ENCODE measurements at places on chromosomes 11 and 22. TPM values are rescaled to one million over a fixed set of nuclear protein-coding genes. Genes with fewer than 3 reads are reported as not detected.

- H3K27me3 ChIP-seq, result no peaks in the 10 kb centered on the region
- DNase-seq, result no peak
- peak overlapping the region; percentile 26 for H3K4me3 ChIP-seq
- H3K36me3 ChIP-seq, result peaks cover 6% of the 10 kb centered on the region
- H3K27ac ChIP-seq, result no peak overlapping the region
- peaks cover 3% of the 10 kb centered on the region for H3K4me1 ChIP-seq
Measured at GRCh38 chr11:94472916-94473799, 20.5 kb downstream of the MRE11 start.

GRCh38 chr11:115363921-115364320, 140.3 kb downstream of the CADM1 start:
- H3K36me3 ChIP-seq, result no peaks in the 10 kb centered on the region
- no peak overlapping the region for H3K27ac ChIP-seq
- no peak overlapping the region for H3K4me3 ChIP-seq
- peaks cover 6% of the 10 kb centered on the region for H3K4me1 ChIP-seq
- no peaks in the 10 kb centered on the region for H3K27me3 ChIP-seq

- DNase-seq, result no peak
- H3K36me3 ChIP-seq, result no peaks in the 10 kb centered on the region
- H3K27ac ChIP-seq, result peak within 1 kb of the TSS; percentile 65
- peaks cover 4% of the 10 kb centered on the region for H3K4me1 ChIP-seq
Measured at GRCh38 chr11:78417175-78417887, at the start of gene GAB2. TSS of gene GAB2 (minus strand) at chr11:78417820. CDS start at chr11:78417720, 100 bp downstream.

DNA sequence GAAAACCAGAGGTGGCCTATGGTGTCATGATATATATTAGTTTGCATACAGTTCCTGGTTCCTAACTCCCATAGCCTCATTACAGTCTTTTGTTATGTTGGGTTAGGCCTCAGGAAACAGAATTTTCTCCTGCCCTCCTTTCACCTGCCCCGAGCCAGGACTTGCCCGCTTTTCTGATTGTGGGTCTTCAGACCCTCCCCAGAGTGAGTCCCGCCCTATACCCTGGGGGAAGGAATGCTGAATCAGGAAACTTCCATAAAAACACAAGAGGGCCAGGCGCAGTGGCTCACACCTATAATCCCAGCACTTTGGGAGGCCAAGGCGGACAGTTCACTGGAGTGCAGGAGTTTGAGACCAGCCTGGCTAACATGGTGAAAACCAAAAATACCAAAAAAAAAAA, 70.9 kb downstream of the SLC35F2 start:
- no peaks in the 10 kb centered on the region for H3K36me3 ChIP-seq
- H3K27ac ChIP-seq, result no peak overlapping the region
- H3K4me1 ChIP-seq, result no peaks in the 10 kb centered on the region
- no peaks in the 10 kb centered on the region for H3K27me3 ChIP-seq

SOX10 gene
- polyA plus RNA-seq, result 3.8 TPM

- H3K27ac ChIP-seq, result peak overlapping the region; percentile 70
- no peak for DNase-seq
- peaks cover 32% of the 10 kb centered on the region for H3K36me3 ChIP-seq
- H3K4me3 ChIP-seq, result peak overlapping the region; percentile 91
Measured at GRCh38 chr11:118998822-118999221, 884 bp downstream of the CENATAC start.

GRCh38 chr11:122215244-122215992, 99.4 kb upstream of the BLID start:
- no peaks in the 10 kb centered on the region for H3K36me3 ChIP-seq
- peak; percentile 68 for DNase-seq
- H3K4me3 ChIP-seq, result no peak overlapping the region
- no peaks in the 10 kb centered on the region for H3K27me3 ChIP-seq
- no peaks in the 10 kb centered on the region for H3K4me1 ChIP-seq

- H3K27ac ChIP-seq, result no peak overlapping the region
- DNase-seq, result no peak
- H3K4me3 ChIP-seq, result no peak overlapping the region
- no peaks in the 10 kb centered on the region for H3K36me3 ChIP-seq
- no peaks in the 10 kb centered on the region for H3K4me1 ChIP-seq
Measured at GRCh38 chr11:80868831-80869230, 1428.0 kb upstream of the TENM4 start.

DNA sequence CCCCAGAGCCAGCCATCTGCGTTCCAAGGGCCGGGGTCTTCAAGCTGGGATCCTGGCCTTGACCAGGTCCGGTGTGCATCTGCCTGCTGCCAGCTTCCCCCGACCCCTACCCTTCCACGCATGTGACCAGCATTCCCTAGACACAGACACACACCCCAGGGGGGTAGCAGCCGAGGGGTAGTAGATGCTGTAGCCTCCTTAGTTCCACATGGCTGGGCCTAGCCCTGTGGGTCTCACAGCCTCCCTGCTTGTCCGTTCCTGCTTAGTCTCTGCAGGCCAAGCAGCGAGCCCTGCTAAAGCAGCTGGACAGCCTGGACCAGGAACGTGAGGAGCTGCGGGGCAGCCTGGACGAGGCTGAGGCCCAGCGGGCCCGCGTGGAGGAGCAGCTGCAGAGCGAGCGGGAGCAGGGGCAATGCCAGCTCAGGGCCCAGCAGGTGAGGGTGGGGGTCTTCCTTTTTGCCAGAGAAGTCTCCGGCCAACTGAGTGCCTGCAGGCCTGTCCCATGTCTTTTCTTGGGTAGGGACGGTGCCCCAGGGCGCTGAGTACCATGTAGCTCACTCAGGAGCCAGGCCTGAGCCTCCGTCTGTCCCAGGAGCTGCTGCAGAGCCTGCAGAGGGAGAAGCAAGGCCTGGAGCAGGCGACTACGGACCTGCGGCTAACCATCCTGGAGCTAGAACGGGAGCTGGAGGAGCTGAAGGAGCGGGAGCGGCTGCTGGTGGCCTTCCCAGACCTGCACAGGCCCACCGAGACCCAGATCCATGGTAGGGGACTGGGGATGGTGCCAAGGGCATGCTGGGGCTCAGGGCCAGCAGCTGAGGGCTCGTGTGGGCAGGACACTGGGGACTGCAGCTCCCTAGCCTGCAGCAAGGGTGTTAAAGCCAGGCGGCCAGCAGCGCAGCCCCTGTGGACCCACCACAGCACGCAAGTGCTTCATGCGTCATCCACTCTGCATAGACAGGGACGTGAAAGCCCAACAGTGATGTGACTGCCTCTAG, 13.6 kb downstream of the RNF215 start:
- H3K36me3 ChIP-seq, result 0 out of 2 replicates have a peak, but pooled peaks cover 2% of the 10 kb centered on the region
- no peak for DNase-seq
- H3K4me3 ChIP-seq, result no peak overlapping the region
- H3K27ac ChIP-seq, result peak overlapping the region; percentile 61
- H3K4me1 ChIP-seq, result no peaks in the 10 kb centered on the region
- H3K27me3 ChIP-seq, result no peaks in the 10 kb centered on the region

DNA sequence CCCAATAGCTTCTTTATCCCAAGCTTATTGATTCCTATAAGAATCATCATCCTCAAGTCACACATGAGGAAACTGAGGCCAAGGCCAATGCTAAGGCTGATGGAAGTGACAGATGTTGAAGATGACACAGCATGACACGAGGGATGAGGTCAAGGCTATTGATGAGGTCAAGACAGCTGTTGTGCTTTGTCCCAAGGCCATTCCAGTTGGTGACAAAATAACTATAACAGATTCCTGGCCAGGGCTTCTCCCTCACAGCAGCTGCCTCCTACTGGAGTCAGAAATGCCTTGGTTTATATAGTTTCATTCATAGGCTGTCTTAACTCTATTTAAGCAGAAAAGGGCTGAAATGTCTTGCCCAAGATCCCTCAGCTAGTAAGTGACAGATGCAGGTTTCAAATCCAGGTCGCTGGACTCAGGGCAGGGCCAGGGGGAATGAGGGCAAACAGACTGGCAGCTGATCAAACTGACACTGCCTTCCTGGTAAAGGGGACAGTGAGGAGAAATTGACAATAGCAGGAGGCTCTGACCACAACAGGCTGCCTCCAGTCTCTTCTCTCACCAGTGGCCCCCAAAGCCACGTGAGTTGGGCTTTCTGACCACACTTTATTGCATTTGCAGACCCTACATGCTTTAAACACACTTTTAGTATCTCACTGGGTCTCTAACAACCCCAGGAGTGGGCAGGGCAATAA, 16.5 kb downstream of the MIF start:
- H3K4me3 ChIP-seq, result no peak overlapping the region
- no peak for DNase-seq
- no peaks in the 10 kb centered on the region for H3K36me3 ChIP-seq
- H3K27me3 ChIP-seq, result no peaks in the 10 kb centered on the region
- peaks cover 12% of the 10 kb centered on the region for H3K4me1 ChIP-seq
- no peak overlapping the region for H3K27ac ChIP-seq

GRCh38 chr11:125114518-125114917, 3.1 kb upstream of the TMEM218 start:
- no peaks in the 10 kb centered on the region for H3K36me3 ChIP-seq
- no peak overlapping the region for H3K27ac ChIP-seq
- H3K27me3 ChIP-seq, result peaks cover 2% of the 10 kb centered on the region
- H3K4me1 ChIP-seq, result peaks cover 3% of the 10 kb centered on the region

GRCh38 chr11:83436855-83437254, 150.7 kb upstream of the CCDC90B start:
- no peak overlapping the region for H3K27ac ChIP-seq
- no peak overlapping the region for H3K4me3 ChIP-seq
- H3K27me3 ChIP-seq, result no peaks in the 10 kb centered on the region
- peak; percentile 26 for DNase-seq
- no peaks in the 10 kb centered on the region for H3K36me3 ChIP-seq
- peaks cover 5% of the 10 kb centered on the region for H3K4me1 ChIP-seq

DNA sequence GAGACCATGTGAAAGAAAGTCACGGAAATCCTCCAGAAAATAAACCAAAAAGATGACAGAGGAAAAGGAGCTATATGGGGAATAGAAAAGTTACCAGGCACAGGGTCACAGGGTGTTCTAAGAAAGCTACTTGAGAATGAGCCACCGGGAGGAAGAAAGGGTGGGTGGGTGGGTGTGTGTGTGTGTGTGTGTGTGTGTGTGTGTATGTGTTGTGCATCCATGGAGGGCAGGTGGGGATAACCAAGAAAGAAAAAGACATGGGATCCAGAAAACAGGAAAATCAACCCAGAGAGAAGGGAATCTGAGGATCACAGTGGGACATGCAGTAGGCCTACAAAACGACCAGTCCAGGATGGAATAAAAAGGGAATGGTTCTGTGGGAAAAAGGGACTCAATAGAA, 3.7 kb downstream of the APOL2 start:
- H3K27me3 ChIP-seq, result no peaks in the 10 kb centered on the region
- no peak overlapping the region for H3K4me3 ChIP-seq
- no peak overlapping the region for H3K27ac ChIP-seq
- DNase-seq, result no peak

All from H1 (cell line).